Right atrium auricular region (tissue), 2 donors: ENCODE measurements at places on chromosomes 7 and 10.

GRCh38 chr7:20079080-20079479 lies 138.1 kb downstream of the MACC1 start:
- DNase-seq: no peak

- DNase-seq: no peak
Measured at GRCh38 chr10:64071218-64071617, 550.0 kb downstream of the REEP3 start.

DNA sequence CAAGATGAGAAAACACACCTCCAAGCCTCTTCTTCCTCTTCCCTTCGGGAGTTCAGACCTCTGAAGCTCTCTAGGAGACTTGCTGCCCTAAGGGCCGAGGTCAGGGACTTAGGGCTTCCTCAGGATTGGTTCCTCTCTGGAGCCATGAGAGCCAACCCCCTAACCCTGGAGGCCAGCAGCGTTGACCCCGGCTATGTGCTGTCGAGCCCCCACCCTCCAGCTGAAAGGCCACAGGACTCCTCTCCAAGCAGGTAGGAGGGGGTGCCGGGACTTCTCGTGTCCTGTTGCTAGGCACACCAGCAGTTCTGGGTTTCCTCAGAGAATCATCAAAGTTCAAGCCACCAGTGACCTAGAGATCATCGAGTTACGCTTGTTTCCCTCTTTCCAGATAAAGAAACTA lies 87.4 kb downstream of the ARHGAP22 start:
- no peak for DNase-seq

GRCh38 chr7:37081436-37081835 lies 357.1 kb upstream of the AOAH start:
- no peak for DNase-seq

GRCh38 chr7:17422966-17423365 lies 124.5 kb downstream of the AHR start:
- no peak for DNase-seq

- DNase-seq: no peak
Measured at GRCh38 chr7:3037259-3037658, 6.4 kb downstream of the CARD11 start.

- no peak for DNase-seq
Measured at GRCh38 chr10:124252097-124252715, 158.8 kb upstream of the CHST15 start.

DNA sequence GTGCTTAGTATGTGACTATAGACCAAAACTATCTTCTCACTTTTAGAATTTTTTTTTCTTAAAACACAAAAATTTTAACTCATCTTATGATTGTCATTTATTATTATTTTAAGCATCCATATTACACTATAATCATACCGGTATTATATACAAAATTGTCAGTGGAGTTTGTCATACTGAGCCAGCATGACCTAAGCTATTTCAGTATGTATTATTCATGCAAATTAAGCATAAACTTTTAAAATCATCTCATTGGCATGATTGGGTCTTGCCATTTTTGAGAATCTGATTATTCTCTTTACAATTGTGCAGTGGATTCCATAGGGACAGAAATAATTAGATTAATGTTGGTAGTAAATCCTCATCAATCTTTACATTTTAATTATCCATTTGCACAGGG lies 46.2 kb upstream of the STMP1 start:
- no peak for DNase-seq

- DNase-seq: no peak
Measured at GRCh38 chr7:30164567-30164966, 29.8 kb downstream of the MTURN start.

GRCh38 chr7:91127959-91128358 lies 136.3 kb upstream of the FZD1 start:
- DNase-seq: no peak

DNA sequence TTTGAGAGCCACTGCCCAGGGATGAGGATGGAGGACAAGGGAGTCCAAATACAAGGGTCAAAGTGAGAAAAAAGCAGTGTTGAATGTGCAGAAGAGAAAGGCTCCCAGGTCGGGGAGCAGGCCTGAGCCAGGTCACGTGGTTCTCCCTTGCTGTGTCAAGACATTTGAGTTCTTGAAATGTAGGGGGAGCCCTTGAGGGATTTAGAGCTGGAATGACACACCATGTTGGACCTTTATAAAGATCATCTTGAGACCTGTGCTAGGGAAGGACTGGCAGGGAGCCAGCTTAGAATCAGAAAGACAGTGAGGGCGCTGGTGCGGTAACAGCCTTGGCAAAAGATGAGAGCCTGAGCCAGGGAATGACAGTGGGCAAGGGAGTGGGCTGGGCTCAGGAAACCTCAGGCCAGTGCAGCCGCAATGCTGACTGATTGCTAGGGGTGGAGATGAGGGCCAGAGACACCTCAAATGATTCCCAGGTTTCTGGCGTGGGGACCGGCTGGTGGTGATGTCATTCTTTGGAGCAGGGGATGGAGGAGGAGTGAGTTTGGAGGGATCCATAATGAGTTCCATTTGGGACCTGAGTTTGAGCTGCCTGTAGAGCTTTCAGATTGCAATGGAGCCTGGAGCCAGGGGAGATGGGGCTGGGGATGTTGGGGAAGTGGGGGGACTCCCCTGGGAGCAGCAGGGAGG lies 120.1 kb downstream of the PTPN20 start:
- DNase-seq: peak; percentile 55

- DNase-seq: peak; percentile 89
Measured at GRCh38 chr7:47669178-47669891, 87.4 kb upstream of the TNS3 start.

DNA sequence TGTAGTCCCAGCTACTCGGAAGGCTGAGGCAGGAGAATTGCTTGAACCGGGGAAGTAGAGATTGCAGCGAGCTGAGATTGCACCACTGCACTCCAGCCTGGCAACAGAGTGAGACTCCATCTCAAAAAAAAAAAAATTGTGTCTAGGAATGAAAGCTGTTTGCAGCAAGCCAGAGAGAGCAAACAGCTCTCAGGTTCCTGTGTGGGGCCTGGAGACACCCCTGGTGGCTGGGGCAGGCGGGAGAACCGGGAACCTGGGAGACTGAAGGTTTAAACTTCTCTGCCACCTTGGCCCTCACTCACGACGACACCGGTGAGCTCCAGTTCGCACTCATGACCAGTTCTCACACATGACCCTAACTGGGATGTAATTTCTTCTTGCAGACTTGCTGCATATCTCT lies 13.2 kb upstream of the UNCX start:
- DNase-seq: no peak

- no peak for DNase-seq
Measured at GRCh38 chr7:14403587-14403986, 414.1 kb upstream of the ETV1 start.

GRCh38 chr10:103517234-103518085 lies 24.0 kb downstream of the NEURL1 start:
- DNase-seq: no peak

DNA sequence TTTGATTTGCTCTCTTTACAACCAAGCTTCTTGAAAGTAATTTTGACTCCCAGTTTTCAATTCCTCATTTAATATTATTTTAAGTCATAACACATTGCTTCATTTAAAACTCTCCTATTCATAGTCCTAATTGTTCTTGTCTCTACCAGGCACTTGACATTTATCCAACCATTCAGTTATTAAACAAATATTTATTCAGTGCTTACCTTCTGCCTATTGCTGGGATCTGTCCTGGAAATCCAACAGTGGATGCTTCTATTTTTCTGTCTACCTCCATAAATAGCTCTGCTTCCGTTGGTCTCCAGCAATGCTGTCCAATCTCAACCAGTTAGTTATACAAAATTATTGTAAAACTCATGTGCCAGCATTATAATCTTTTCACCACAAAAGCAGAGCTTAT lies 615.1 kb downstream of the ZWINT start:
- no peak for DNase-seq

DNA sequence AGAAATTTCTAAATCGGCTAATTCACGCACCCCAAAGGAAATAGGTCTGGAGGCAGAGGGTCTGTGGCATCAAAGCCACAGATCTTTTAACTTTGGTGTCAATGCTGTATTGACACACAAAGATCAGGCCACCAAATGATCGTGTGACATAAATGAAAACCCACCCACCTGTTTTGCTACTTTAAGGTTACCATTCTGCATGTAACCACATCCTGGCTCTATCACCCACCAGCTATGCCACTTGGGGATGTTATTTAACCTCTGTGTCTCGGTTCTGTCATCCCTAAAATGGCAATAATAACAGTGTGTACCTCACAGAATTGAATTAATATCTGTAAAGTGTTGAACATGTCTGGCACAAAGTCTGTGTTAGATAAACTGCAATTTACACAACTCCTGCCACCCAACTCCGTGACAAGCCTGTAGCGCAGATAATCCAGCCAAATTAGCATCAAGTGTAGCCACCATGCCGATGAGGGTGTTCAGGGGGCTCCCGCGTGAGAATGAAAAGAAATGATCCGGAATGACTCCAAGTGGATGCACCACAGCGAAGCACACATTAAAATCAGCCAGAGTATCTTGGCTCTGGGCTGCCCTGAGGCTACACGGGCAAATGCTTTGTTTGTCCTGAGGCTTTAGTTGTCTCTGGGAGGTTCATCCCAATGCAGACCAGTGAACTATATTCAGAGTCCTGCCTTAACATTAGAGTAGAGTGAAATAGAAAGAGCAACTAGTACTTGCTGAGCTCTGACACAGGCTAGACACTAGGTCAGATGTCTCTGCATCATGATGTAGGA lies 158.4 kb upstream of the NEBL start:
- no peak for DNase-seq

- no peak for DNase-seq
Measured at GRCh38 chr7:1899951-1900762, 230.1 kb downstream of the ELFN1 start.

- no peak for DNase-seq
Measured at GRCh38 chr7:126065766-126066165, 1136.1 kb upstream of the POT1 start.

GRCh38 chr7:106465704-106466468 lies 181.1 kb upstream of the NAMPT start:
- no peak for DNase-seq

DNA sequence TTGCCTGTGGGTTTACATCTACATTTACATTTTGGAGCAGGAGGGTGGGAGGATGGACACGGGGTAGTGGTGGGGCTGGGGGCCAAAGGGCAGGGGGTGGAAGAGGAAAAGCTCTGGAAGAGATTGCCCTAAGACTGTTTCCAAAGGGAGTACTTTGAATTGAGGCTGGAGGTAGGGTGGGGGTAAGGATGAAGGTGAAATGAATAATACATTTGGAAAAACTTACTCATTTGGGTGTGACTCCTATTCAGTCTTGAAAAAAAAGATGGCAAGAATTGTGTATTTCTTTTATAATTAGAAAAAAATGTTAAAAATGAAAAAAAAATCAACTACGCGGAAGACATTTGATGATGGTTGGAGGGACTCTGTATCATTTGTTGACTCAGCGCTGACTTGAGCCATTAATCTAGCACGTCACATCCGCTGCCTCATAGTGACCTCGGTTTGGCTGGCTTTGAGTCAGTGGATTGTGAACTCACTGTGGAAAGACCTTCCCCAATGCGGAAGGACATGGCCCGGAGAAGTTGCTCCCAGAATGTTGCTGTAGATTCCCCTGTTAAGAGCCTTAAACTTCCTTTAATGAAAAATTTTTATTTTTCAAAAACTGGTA lies 2.8 kb downstream of the FAM180A start:
- peak; percentile 90 for DNase-seq

- DNase-seq: no peak
Measured at GRCh38 chr10:35559416-35559815, 45.7 kb upstream of the GJD4 start.

GRCh38 chr7:101875283-101875846 lies 57.9 kb downstream of the CUX1 start:
- DNase-seq: no peak

DNA sequence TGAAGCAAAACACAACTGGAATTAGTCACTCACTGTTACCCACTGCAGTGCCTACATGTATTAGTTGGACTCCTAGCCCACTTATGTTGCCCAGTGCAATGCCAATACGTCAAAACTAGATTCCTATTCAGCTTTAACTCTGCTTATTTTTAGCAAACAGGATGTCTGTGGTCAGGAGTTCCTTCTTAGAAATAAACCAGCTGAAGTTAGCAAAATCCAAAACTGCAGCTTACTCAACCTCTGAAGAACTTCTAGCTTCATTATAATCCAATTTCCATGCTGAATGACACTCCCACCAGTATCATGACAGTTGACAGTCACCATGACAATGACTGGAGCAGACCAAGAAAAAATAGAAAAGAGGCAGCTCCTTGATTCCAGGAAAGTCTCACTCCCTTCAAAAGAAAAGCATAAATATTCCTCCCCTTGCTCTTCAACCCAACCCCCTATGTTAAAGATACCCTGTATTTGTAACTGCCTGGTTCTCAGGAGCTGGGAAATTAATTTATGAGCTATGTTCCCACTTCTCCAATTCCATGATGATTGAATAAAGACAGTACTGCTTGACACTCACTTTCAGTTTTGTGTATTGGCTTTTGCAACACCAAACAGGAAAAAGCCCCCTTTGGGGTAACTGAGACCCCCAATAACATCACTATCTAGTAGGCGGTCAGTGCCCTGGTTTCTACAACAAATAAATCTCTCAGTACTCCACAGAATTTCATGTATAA lies 327.4 kb downstream of the SORCS1 start:
- DNase-seq: no peak

DNA sequence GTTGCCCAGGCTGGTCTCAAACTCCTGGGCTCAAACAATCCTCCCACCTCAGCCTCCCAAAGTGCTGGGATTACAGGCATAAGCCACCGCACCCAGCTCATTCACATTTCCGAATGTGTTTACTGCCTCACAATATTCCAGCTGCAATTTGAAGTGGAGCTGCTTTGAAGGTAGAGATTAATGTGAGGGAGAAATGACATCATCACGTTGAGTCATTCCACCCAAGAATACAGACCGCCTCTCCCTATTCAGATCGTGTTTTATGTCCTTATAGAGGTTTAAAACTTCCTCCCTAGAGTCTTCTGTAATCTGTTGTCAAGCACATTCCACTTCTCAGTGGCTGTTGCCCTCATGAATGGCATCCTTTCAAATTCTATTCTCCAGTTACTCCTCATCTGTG lies 100.4 kb upstream of the PDGFA start:
- DNase-seq: no peak

- no peak for DNase-seq
Measured at GRCh38 chr7:21996641-21997040, 50.9 kb upstream of the CDCA7L start.

DNA sequence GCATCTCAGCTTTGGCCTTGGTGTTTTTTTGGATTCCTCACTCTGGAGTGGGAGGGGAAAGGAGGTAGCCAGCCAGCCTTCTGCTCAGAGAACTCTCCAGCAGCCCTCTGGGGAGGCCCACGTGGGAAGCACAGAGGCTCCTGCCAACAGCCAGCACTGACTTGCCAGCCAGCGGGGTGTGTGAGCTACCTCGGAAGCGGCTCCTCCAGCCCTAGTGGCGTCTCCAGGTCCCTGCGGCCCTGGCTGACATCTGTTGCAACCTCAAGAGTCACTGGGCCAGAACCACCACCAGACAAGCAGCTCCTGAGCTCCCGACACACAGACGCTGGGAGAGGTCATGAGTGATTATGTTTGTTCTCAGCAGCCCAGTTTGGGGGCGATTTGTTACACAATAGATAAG lies 180.2 kb upstream of the FZD8 start:
- peak; percentile 92 for DNase-seq
